Endodermal cell (in vitro differentiated cells): ENCODE measurements at places on chromosomes 3 and 15. TPM values are rescaled to one million over a fixed set of nuclear protein-coding genes. Genes with fewer than 3 reads are reported as not detected.

DNA sequence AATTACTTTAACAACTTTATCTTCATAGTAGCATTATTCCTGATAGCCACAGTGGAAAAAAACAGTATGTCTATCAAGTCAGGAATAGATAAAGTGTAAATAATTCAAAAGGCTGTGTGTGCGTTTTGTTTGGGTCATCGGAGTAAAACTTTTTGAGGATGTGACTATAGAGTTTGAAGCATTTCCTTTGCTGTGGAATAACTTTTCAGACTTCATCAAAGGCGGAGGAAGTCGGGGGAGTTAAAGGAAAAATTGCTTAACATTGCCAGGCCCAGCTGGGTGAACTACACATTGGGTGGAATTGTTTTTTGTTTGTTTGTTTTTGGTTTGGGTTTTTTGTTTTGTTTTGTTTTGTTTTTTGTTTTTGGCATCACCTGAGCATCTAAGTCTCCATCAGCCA, 70.4 kb upstream of the CRTC3 start:
- no peak for DNase-seq
- H3K27ac ChIP-seq = no peak overlapping the region
- H3K4me1 ChIP-seq = peaks cover 7% of the 10 kb centered on the region
- H3K4me3 ChIP-seq = no peak overlapping the region
- no peaks in the 10 kb centered on the region for H3K27me3 ChIP-seq

- no peak overlapping the region for H3K4me3 ChIP-seq
- H3K4me1 ChIP-seq = no peaks in the 10 kb centered on the region
Observed at GRCh38 chr3:127784865-127785710, 37.2 kb downstream of the MGLL start.

The TM4SF1 gene
- total RNA-seq = not detected in 2 replicates

- H3K36me3 ChIP-seq = no peaks in the 10 kb centered on the region
- H3K4me3 ChIP-seq = no peak overlapping the region
- H3K4me1 ChIP-seq = no peaks in the 10 kb centered on the region
- H3K27me3 ChIP-seq = no peaks in the 10 kb centered on the region
Observed at GRCh38 chr15:81893182-81893835, 152.5 kb downstream of the MEX3B start.

GRCh38 chr3:107235193-107235927, 141.9 kb upstream of the CCDC54 start:
- DNase-seq = no peak
- H3K27me3 ChIP-seq = peaks cover 10% of the 10 kb centered on the region
- peaks cover 4% of the 10 kb centered on the region for H3K4me1 ChIP-seq
- no peak overlapping the region for H3K27ac ChIP-seq
- H3K36me3 ChIP-seq = no peaks in the 10 kb centered on the region

The GP9 gene
- total RNA-seq = not detected in 2 replicates

DNA sequence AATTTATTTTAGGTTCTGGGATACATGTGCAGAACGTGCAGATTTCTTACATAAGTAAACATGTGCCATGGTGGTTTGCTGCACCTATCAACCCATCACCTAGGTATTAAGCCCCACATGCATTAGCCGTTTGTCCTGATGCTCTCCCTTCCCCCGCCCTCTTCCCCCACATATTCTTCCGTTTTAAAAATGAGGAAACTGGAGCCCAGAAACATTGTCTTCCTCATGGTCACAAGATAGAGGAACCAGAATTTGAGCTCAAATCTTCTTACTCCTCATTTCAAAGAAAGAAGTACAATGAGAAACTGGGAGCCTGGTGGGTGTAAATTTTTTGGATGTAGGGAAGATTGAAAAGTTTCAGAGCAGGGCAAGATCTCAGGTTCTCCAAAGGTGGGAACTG, 56.1 kb upstream of the USP3 start:
- H3K27ac ChIP-seq = no peak overlapping the region
- no peaks in the 10 kb centered on the region for H3K36me3 ChIP-seq
- DNase-seq = no peak

- no peaks in the 10 kb centered on the region for H3K36me3 ChIP-seq
- peak; percentile 56 for DNase-seq
- H3K4me1 ChIP-seq = no peaks in the 10 kb centered on the region
- H3K27ac ChIP-seq = no peak overlapping the region
- H3K27me3 ChIP-seq = peaks cover 27% of the 10 kb centered on the region
Observed at GRCh38 chr15:26872206-26872605, 5.3 kb downstream of the GABRA5 start.

GRCh38 chr3:115252679-115253078, 105.6 kb upstream of the ZBTB20 start:
- H3K27me3 ChIP-seq = no peaks in the 10 kb centered on the region
- DNase-seq = no peak
- no peak overlapping the region for H3K4me3 ChIP-seq
- H3K36me3 ChIP-seq = no peaks in the 10 kb centered on the region

DNA sequence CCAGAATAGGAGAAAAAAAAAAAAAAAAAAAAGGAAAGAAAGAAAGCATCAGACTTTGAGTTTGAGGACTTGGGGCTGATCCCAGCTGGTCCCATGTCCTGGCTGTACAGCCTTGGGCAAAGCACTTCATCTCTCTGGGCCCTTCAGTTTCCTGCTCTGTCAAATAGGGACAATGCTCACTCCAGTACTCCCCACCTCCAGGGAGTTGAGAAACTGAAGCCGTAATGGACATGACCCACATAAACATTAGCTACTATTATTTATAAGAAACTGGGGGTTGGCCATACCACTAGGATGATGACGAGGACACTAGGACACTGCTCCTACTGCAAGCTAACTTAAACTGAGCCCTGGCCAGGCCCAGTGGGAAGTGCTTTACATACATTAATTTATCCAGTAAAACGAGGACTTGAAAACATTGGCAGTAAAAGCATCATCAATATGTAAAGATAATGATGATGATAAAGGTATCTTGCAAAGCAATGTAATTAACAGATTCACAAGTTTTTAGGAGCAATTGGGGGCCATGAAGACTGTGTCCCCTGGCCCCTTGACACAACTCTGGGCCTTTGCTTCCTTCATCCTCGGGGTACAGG, 22.9 kb upstream of the SMAD6 start:
- no peak overlapping the region for H3K4me3 ChIP-seq
- no peaks in the 10 kb centered on the region for H3K27me3 ChIP-seq
- peaks cover 16% of the 10 kb centered on the region for H3K4me1 ChIP-seq
- H3K27ac ChIP-seq = peak overlapping the region; percentile 36
- no peaks in the 10 kb centered on the region for H3K36me3 ChIP-seq
- DNase-seq = no peak

The CCR9 gene
- total RNA-seq = not detected in 2 replicates

DNA sequence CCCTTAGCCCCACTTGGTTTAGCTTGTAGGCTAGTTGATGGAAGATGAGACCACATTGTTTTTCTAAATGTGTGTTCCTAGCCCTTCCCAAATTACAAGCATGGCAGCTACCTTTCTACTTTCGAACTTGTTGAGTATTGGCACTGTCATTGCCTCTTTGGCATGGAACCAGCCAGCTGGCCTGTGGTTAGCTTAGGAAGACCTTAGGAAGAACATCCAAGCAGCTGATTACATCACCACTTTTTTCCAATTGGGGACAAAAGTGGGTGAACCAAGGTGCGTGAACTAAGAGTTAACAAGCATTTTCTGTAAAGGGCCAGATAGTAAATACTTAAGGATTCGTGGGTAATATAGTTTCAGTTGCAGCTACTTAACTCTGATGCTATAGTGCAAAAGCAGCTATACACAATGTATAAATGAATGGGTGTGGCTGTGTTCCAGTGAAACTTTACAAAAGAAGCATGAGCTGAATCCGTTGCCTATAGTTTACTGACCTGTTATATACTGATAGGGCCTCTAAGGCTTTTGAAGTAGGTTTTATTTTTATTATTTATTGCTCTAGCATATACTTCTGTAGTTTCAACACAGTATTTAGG, 8.5 kb downstream of the KLHL18 start:
- H3K36me3 ChIP-seq = peaks cover 48% of the 10 kb centered on the region
- no peak for DNase-seq

GRCh38 chr15:62566248-62566647, 401.2 kb upstream of the C2CD4B start:
- H3K36me3 ChIP-seq = peaks cover 7% of the 10 kb centered on the region
- H3K27ac ChIP-seq = no peak overlapping the region
- no peak for DNase-seq
- no peaks in the 10 kb centered on the region for H3K27me3 ChIP-seq
- H3K4me3 ChIP-seq = no peak overlapping the region
- H3K4me1 ChIP-seq = peaks cover 17% of the 10 kb centered on the region

DNA sequence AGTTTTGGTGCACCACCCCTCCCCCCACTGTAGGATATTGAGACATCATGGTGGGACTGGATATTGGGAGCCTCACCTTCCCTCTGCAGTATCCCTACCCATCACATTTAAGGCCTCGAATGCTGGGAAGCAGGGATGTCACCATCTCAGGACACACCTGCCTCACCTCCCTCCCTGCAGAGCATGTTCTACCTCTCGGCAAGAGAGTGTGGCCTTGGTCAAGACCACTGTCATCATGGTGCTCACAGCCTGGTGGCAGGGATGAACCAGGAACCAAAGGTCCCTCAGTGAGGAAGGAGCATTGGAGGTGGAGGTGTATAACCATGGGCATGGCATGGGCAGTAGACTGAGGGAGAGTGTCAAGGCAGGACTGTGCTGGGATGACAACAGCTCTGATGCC, 104.8 kb downstream of the CORO2B start:
- H3K4me3 ChIP-seq = no peak overlapping the region
- no peak overlapping the region for H3K27ac ChIP-seq
- no peaks in the 10 kb centered on the region for H3K27me3 ChIP-seq
- DNase-seq = peak; percentile 18
- H3K36me3 ChIP-seq = no peaks in the 10 kb centered on the region

DNA sequence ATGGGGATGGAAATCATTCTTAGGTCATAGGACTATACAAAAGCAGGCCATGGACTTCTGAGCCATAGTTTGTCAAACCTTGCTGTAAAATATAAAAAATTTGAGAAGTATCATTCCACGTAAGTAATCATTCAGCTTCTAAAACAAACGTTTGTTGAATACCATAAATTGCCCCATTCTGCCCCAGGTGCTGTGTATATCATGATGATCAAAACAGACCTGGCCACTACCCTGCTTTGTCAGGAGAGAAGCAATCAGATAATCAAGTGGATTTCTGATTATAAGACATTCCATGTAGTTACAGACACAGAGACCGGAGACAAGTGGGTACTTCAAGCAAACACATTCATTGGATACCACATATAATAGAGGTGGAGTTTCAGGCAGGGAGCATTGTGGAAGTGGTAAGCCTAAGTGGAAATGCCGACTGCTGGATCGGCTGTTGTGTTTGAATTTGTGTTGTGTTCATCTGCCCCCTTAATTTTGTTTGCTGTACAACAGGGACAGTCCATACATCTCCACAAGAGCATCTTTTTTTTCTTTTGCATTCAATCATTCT, 61.7 kb downstream of the TGFBR2 start:
- peaks cover 6% of the 10 kb centered on the region for H3K4me1 ChIP-seq
- no peak overlapping the region for H3K4me3 ChIP-seq
- no peaks in the 10 kb centered on the region for H3K27me3 ChIP-seq

GRCh38 chr3:74271541-74271940, 342.9 kb downstream of the CNTN3 start:
- H3K36me3 ChIP-seq = no peaks in the 10 kb centered on the region
- DNase-seq = no peak
- peaks cover 10% of the 10 kb centered on the region for H3K4me1 ChIP-seq
- no peaks in the 10 kb centered on the region for H3K27me3 ChIP-seq

The UBAP1L gene
- total RNA-seq = 1.5 to 4.3 TPM (median 3.4 TPM) in 3 replicates

DNA sequence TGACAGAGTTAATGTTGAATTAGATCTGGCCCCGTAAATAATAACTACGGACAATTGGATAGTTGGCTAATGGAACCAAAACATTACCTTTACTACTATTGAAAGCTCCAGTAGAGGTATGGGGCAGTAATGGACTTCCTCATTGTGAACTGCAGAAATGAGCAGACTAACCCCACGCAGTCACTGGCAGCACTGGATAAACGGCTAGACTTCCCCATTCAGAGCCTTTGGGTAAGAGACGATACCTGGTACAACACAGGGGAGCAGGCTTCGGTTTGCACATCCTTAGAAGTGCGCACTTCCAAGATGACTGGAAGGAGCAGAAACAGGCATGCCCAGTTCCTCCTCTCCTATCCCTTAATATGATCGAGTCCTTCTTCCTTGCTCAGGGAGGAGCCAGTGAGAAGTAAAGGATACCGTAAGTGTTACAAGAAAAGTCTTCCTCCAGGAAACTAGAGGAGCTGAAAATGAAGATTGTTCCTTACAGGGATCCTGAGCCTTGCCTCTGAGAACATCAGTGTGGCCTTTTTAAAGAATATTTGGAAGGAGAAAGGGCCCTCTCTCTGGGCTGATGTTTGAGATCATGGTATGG, 100.5 kb upstream of the NECTIN3 start:
- no peaks in the 10 kb centered on the region for H3K4me1 ChIP-seq
- no peak for DNase-seq
- H3K27me3 ChIP-seq = no peaks in the 10 kb centered on the region

- H3K27me3 ChIP-seq = no peaks in the 10 kb centered on the region
- H3K36me3 ChIP-seq = peaks cover 47% of the 10 kb centered on the region
- no peak for DNase-seq
- H3K4me1 ChIP-seq = peaks cover 12% of the 10 kb centered on the region
- no peak overlapping the region for H3K27ac ChIP-seq
Observed at GRCh38 chr3:45687828-45688193, 1.4 kb upstream of the SACM1L start.
